ENCODE measurements at places on chromosomes 12 and 14. TPM values are rescaled to one million over a fixed set of nuclear protein-coding genes. Genes with fewer than 3 reads are reported as not detected.

Gene PTPRQ
- total RNA-seq, result not detected

Gene RARG
- 5.2 TPM for total RNA-seq

Gene TSPAN9
- 74.1 TPM for total RNA-seq

Gene RHOJ
- total RNA-seq, result 58.0 TPM

Gene SYNE3
- 12.0 TPM for total RNA-seq

Gene DACT1
- under 0.01 TPM for total RNA-seq

Gene ZNF891
- 0.22 TPM for total RNA-seq

Gene CCDC196
- not detected for total RNA-seq

Data from lung microvascular endothelial cell (primary cell).